ENCODE measurements at places on chromosomes 11 and 22.

DNA sequence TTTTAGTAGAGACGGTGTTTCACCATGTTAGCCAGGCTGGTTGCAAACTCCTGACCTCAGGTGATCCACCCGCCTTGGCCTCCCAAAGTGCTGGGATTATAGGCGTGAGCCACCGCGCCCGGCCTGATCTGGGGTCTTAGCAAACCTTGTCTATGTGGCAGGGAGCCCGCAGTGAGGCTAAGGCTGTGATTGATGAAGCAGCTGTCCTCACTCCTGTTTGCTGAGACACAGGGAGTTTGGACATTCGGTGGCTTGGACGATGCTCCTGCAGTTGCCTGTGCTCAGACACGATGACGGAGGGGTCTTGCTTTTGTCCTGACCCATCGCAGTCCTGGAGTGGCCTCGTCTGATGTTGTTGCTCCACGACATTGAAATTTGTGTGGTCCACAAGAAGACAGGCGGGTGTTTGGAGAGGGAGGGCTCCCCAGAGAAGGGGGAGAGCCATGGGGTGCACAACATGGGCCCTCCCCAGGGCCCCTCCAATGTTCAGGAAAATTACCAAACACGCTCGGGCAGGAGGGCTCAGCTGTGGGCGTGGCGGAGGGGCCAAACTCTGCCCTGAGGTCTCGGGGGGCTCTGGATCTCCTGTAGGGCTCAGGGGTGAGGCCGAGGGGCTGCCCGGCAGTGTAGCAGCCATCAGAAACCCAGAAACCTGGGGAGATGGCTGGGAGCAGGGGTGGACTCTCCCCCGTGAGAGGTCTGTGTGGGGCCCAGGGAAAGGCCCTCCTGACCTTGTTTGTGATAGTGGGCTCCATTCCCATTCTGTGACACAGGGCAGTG lies 41.8 kb upstream of the PRR5 start:
- peaks cover 29% of the 10 kb centered on the region for H3K4me1 ChIP-seq
- H3K27me3 ChIP-seq: no peaks in the 10 kb centered on the region
- peaks cover 1% of the 10 kb centered on the region for H3K36me3 ChIP-seq
- H3K27ac ChIP-seq: no peak overlapping the region
- no peak for DNase-seq

DNA sequence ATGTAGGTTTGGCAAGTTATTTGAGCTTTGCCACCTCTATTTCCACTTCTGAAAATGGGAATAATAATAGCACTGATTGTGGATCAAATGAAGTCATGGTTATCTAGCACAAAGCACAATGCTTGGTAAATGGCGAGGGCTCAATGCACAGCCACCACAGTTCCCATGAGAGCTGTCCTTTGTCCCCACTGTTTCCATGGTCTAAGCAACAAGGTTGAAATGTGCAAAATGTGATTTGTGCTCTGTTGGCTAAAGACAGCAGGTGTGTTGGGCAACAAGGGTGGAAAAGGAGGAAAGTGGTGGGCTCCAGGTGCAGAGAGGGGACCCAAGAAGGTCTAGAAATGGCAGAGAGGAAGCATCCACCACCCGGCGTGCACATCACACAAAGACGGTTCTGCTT lies 200.5 kb downstream of the TRIM29 start:
- H3K36me3 ChIP-seq: no peaks in the 10 kb centered on the region
- no peak for DNase-seq
- peaks cover 50% of the 10 kb centered on the region for H3K27me3 ChIP-seq
- no peak overlapping the region for H3K27ac ChIP-seq
- H3K4me1 ChIP-seq: no peaks in the 10 kb centered on the region

GRCh38 chr11:113082341-113082955 lies 121.2 kb downstream of the NCAM1 start:
- no peaks in the 10 kb centered on the region for H3K4me1 ChIP-seq
- peaks cover 30% of the 10 kb centered on the region for H3K27me3 ChIP-seq
- H3K36me3 ChIP-seq: no peaks in the 10 kb centered on the region
- no peak for DNase-seq

GRCh38 chr11:37313266-37313665 lies 715.2 kb upstream of the RAG2 start:
- no peak overlapping the region for H3K4me3 ChIP-seq
- H3K27ac ChIP-seq: no peak overlapping the region
- no peaks in the 10 kb centered on the region for H3K27me3 ChIP-seq
- H3K4me1 ChIP-seq: no peaks in the 10 kb centered on the region
- DNase-seq: no peak

DNA sequence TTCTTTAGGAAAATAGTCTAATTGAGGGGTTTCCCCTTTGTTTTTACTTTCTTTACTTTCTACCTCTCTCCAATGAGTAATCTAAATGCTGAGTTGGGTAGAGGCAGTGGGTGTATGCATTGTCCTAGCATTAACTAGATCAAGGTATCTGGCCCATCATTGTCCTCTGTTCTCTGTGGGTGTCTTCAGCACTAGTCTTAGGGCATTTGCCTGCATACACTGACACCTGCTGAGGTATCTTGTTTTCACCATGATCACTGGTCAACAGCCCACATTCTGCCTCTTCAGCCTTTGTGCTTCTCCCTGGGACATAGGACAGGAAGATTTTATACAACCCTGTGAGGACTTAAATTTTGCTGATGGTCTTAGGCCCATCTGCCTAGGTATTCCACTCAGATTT lies 371.1 kb downstream of the RAB38 start:
- no peaks in the 10 kb centered on the region for H3K36me3 ChIP-seq
- no peak overlapping the region for H3K4me3 ChIP-seq
- no peaks in the 10 kb centered on the region for H3K4me1 ChIP-seq
- H3K27me3 ChIP-seq: no peaks in the 10 kb centered on the region

- H3K36me3 ChIP-seq: peaks cover 5% of the 10 kb centered on the region
- no peak overlapping the region for H3K27ac ChIP-seq
- H3K27me3 ChIP-seq: no peaks in the 10 kb centered on the region
- H3K4me3 ChIP-seq: no peak overlapping the region
Observed at GRCh38 chr22:20010307-20011122, 6.1 kb downstream of the ARVCF start.

DNA sequence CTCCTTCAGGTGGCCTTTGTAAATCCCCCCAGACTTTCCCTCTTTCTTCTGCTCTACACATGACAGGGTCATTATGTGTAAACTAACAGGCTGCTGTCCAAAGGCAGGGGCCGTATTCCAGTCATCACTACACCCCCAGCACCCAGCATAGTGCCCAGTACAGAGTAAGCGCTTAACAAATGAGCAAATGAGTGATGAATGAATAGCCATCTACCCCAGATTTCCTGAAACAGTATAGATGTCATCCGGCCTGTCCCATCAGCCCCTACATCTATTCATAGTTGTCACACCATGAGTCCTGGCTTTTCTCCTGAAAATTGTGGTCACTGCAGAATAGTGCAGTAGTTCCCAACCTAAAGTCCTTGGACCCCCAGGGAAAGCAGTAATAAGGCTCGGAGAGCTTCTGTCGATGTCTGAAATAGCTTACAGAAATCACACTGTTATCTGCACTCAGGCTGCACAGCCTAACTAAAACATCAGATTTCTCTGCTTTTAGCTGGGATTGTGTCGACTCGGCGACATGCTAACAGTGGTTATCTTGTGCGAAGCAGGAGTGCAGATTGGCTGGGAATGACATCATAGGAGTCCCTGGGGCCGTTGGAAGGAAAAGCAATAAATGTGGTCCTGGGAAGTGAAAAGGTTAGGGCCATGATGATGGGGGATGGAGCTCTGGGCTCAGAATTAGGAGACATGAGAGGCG lies 143.8 kb upstream of the NECTIN1 start:
- DNase-seq: no peak
- no peak overlapping the region for H3K4me3 ChIP-seq
- no peaks in the 10 kb centered on the region for H3K36me3 ChIP-seq
- no peak overlapping the region for H3K27ac ChIP-seq

- no peak overlapping the region for H3K27ac ChIP-seq
- no peaks in the 10 kb centered on the region for H3K4me1 ChIP-seq
- H3K27me3 ChIP-seq: no peaks in the 10 kb centered on the region
- no peak overlapping the region for H3K4me3 ChIP-seq
Observed at GRCh38 chr11:42257534-42257933, 798.1 kb upstream of the LRRC4C start.

GRCh38 chr11:8094656-8095055 lies 13.6 kb downstream of the TUB start:
- no peaks in the 10 kb centered on the region for H3K36me3 ChIP-seq
- DNase-seq: no peak
- no peaks in the 10 kb centered on the region for H3K27me3 ChIP-seq

DNA sequence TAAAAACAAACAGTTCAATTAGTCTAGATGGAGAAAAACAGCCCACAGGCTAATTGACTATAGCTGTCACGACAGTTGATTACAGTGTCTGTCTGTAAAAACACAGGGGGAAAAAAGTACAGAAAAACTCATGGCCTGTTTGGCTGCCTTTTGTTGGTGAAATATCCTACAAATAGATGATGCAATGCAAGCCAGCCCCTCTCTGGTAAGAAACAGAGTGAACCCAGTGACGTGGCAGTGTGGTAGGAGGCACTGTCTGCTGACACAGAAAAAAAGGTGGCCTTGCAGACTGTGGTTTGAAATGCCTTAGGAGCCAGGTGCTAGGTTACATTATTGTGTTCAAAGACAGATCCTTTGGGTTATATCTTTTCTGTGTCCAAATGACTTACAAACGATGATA lies 431.4 kb upstream of the CCDC90B start:
- no peak for DNase-seq
- no peaks in the 10 kb centered on the region for H3K4me1 ChIP-seq
- H3K27ac ChIP-seq: no peak overlapping the region
- H3K27me3 ChIP-seq: no peaks in the 10 kb centered on the region

DNA sequence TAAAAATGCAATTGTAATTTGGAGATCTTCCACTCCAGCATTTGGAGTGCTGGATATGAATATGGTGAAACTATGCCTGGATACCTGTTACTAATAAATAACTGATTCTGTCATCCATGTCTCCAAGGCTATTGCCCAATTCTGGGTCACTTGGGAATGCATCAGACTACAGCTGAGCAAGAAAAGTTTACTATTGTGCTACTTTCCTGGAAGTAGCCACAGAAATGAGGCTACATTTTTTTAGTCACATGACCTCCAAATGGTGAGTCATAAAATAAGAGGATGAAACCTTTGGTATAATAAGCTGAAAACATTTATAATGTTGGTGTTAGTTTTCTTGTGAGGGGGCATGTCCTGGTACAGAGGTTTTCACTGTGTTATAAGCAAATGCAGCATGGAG lies 44.4 kb downstream of the DCDC1 start:
- no peak overlapping the region for H3K27ac ChIP-seq
- H3K4me3 ChIP-seq: no peak overlapping the region
- H3K27me3 ChIP-seq: peaks cover 12% of the 10 kb centered on the region

- H3K4me3 ChIP-seq: no peak overlapping the region
- no peak overlapping the region for H3K27ac ChIP-seq
- no peak for DNase-seq
- H3K36me3 ChIP-seq: peaks cover 3% of the 10 kb centered on the region
- no peaks in the 10 kb centered on the region for H3K27me3 ChIP-seq
Observed at GRCh38 chr11:28584992-28585391, 476.8 kb downstream of the METTL15 start.

DNA sequence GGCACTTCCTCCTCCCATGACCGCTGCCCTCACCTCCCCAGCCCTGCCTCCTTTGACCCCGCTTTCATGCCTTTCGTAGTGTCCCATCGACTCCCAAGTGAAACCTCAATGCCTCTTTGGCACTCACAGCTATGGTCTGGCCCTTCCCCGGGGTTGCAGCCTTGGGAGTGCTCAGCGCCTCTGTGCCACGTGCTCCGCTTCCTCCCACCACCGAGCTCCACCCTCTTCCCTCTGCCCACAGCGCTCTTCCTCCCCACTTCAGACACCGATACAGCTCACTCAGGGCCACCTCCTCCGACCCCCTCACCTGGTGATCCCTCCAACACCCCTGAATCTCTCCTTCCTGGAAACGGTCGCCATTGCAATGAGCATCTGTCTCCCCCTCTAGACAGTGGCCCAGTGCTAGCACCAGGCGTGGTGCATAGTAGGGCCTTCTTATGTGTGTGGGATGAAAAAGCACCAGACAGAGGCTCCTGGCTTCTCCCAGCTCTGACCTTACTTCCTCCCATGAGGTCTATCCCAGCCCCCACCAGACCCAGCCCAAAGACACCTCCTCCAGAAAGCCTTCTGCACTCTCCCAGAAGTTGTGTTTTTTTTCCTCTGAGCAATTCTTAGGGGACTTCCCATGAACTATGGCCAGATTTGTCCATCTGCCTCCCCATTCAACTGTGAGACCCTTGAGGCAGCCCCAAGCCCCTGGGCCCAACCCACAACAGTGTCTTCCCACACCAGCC lies 16.4 kb upstream of the SCGB1A1 start:
- H3K36me3 ChIP-seq: peaks cover 1% of the 10 kb centered on the region
- H3K27me3 ChIP-seq: no peaks in the 10 kb centered on the region
- peaks cover 23% of the 10 kb centered on the region for H3K4me1 ChIP-seq
- H3K27ac ChIP-seq: peak overlapping the region; percentile 49
- peak overlapping the region; percentile 66 for H3K4me3 ChIP-seq

DNA sequence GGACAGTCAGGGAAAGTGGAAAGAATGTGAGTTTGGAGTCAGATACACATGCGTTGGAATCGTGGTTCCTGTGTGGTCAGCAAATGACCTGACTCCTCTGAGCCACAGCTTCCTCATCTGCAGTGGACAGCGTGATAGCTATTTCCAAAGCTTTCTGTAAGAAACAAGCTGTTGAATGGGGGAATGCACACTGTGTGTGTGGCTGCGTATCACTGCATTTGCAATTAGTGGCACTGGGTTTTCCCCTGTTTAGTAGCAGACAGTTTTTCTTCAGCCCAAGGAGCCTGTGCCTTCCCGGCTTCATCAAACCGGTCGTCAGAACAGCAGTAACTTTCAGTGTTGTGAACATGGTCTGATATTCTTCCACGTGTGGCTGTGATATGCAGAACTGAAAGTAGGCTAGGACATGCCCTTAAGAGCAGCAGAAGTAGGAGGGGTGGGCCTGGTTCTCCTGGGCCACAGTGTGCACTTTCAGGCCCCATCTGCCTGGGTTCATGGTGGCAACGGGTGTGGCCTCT lies 121.5 kb downstream of the RRAS2 start:
- H3K27me3 ChIP-seq: peaks cover 31% of the 10 kb centered on the region
- H3K4me1 ChIP-seq: no peaks in the 10 kb centered on the region
- H3K4me3 ChIP-seq: no peak overlapping the region
- no peak overlapping the region for H3K27ac ChIP-seq

- no peaks in the 10 kb centered on the region for H3K27me3 ChIP-seq
- DNase-seq: no peak
- H3K4me1 ChIP-seq: no peaks in the 10 kb centered on the region
- no peak overlapping the region for H3K4me3 ChIP-seq
- no peak overlapping the region for H3K27ac ChIP-seq
- H3K36me3 ChIP-seq: peaks cover 61% of the 10 kb centered on the region
Observed at GRCh38 chr22:29817724-29818123, 20.4 kb downstream of the ASCC2 start.
